Neuronal stem cell (in vitro differentiated cells): ENCODE measurements at places on chromosomes 4 and X.
A peak's percentile ranks its signal among the peaks of the same experiment; 100 is the strongest.

- peaks cover 2% of the 10 kb centered on the region for H3K27me3 ChIP-seq
- H3K36me3 ChIP-seq, result no peaks in the 10 kb centered on the region
- H3K27ac ChIP-seq, result no peak overlapping the region
- no peak for DNase-seq
These were observed 178.7 kb downstream of the SLIT2 start for GRCh38 chr4:20430259-20430941.

DNA sequence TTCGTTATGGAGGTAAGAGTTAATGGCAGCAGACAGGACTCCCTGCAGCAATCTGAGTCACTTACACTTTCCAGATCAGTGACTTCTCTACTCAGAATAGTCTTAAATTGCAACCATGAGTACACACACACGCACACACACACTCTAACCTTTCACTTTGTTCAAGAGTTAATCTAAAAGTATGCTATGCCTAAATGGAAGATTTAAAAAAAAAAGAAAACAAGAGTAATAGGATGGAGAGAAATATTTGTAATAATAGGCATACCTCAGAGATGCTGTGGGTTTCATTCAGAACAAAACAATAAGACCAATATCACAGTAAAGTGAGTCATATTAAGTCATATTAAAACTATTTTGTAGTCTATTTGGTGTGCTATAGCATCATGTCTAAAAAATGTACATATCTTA, 969.1 kb upstream of the PCDH10 start:
- no peaks in the 10 kb centered on the region for H3K4me1 ChIP-seq
- no peak overlapping the region for H3K4me3 ChIP-seq
- H3K36me3 ChIP-seq, result no peaks in the 10 kb centered on the region

DNA sequence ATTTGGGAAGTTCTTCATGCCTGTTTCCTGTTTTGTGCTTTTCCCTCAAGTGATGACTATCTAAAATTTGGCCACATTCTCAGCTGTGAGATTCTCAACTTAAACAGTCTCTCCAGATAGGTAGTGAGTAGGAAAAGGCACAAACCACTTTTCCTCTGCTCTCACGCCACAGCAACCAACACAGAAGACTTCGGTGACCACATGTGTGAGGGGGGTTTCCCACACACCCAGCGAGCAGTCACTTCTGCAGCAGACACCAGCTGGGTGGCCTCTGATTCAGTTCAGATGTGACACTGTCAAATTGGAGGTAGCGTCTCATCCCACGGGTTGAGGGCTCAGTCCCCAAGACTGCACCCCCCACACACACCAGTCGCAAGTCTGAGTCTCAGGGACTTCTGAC, 25.1 kb upstream of the CLDN34 start:
- H3K27ac ChIP-seq, result no peak overlapping the region
- H3K4me3 ChIP-seq, result no peak overlapping the region
- no peak for DNase-seq
- H3K4me1 ChIP-seq, result no peaks in the 10 kb centered on the region
- H3K36me3 ChIP-seq, result peaks cover 92% of the 10 kb centered on the region

- H3K4me1 ChIP-seq, result peaks cover 10% of the 10 kb centered on the region
- no peak overlapping the region for H3K27ac ChIP-seq
- peaks cover 59% of the 10 kb centered on the region for H3K36me3 ChIP-seq
- DNase-seq, result no peak
These were observed 30.4 kb downstream of the FAT1 start for GRCh38 chr4:186693159-186693815.

DNA sequence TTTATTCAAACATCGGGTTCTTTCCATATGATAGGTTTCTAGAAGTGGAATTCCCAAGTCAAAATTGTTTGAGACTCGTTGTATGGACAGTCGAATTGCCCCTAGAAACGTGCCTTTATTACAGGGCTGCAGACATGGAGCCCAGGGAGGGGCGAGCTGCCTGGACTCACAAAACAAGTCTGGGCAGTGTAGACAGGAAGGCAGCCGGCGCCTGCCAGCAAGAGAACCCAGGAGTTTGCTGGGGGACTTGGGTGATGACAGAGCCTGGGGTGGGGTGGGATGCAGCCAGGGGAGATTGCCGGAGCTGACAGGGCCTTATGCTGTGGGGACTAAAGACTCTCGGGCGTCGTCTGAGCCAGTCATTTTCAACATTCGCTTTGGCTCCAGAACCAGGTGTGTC, 107.4 kb upstream of the MSX1 start:
- H3K4me3 ChIP-seq, result no peak overlapping the region
- DNase-seq, result no peak
- H3K27ac ChIP-seq, result no peak overlapping the region
- no peaks in the 10 kb centered on the region for H3K4me1 ChIP-seq

DNA sequence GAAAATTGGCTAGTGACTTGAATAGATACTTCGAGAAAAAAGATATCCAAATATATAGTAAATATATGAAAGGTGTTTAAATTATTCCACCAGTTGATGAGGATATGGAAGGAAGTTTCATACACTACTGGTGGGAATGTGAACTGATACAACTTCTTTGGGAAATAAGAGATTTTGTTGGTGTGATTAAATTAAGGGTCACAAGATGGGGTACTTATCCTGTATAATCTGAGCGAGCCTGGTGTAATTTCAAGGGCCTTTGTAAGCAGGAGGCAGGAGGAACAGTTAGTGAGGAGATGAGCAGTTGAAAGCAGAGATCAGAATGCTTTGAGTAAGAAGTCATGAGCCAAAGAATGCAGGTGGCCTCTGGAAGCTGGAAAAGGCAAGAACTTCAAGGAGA, 192.2 kb downstream of the KCTD8 start:
- H3K36me3 ChIP-seq, result no peaks in the 10 kb centered on the region
- no peak overlapping the region for H3K4me3 ChIP-seq
- no peaks in the 10 kb centered on the region for H3K27me3 ChIP-seq
- DNase-seq, result peak; percentile 15
- no peaks in the 10 kb centered on the region for H3K4me1 ChIP-seq

DNA sequence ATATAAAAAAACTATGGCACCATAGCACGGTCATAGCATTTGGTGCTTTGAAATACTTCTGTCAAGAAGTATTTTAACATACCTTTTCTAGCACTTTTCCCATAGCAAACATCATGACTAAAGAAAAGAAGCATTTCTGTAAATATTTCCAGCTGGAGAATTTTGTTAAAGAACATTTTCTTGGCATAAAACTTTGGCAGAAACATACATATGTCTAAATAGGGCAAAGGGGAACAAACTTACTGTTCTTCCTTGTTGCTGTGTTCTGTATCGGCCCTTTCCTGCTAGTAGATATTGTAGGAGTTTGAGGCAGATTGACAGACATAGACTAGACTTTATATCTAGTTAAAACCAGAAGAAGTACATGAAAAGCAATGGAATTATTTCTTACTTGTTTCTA, 2368.5 kb downstream of the PCDH7 start:
- DNase-seq, result no peak
- no peaks in the 10 kb centered on the region for H3K27me3 ChIP-seq
- H3K36me3 ChIP-seq, result no peaks in the 10 kb centered on the region
- H3K4me3 ChIP-seq, result no peak overlapping the region
- no peaks in the 10 kb centered on the region for H3K4me1 ChIP-seq

- no peak overlapping the region for H3K4me3 ChIP-seq
- no peak overlapping the region for H3K27ac ChIP-seq
- no peak for DNase-seq
- no peaks in the 10 kb centered on the region for H3K4me1 ChIP-seq
These were observed 43.5 kb downstream of the SRPX2 start for GRCh38 chrX:100687546-100687945.

DNA sequence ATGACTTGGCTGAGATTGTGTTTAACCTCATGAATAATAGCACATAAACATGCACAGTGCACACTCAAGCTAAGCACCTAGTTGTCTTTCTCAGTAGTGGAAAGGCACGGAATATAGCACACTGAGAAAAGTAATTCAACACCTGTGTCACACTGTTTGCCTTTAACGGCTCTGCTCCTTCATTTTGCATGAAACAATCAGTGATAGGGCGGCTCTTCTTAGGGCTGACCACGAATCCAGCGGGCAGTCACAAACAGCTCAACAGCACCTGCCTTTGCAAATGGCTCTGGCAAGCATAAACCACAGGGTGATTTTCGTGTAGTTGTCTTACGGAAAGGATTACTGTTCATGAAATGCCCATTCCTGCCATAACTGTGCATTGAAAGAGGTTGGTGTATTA, 954.0 kb upstream of the TENM3 start:
- no peak overlapping the region for H3K4me3 ChIP-seq
- H3K36me3 ChIP-seq, result no peaks in the 10 kb centered on the region

GRCh38 chrX:48541140-48541814, 1.8 kb downstream of the TBC1D25 start:
- H3K36me3 ChIP-seq, result peaks cover 20% of the 10 kb centered on the region
- no peaks in the 10 kb centered on the region for H3K27me3 ChIP-seq
- DNase-seq, result no peak
- no peak overlapping the region for H3K4me3 ChIP-seq

DNA sequence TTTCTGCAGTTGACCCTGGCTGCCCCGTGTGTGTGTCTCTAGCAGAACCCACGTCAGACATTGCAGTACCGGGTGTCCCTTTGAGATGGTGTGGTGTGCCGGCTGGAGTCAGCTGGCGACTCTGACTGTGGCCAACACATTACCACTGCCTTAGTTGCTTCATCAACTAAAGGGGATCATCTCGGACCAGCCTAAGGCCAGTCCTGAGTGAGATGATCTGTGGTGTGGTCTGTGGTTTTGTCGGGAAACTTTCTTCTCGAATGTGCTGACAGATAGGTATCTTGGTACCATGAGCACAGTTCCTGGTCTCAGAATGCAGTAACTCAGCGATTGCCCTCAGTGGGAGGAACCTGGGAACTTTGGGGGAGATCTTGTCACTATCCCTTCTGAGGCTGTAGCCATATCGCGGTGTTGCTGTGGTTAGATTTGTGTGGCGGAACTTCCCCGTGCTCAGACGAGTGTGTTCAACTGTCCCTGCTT, 15.8 kb downstream of the TBC1D14 start:
- peaks cover 15% of the 10 kb centered on the region for H3K36me3 ChIP-seq
- H3K4me1 ChIP-seq, result peaks cover 13% of the 10 kb centered on the region
- no peak overlapping the region for H3K27ac ChIP-seq
- H3K27me3 ChIP-seq, result no peaks in the 10 kb centered on the region

DNA sequence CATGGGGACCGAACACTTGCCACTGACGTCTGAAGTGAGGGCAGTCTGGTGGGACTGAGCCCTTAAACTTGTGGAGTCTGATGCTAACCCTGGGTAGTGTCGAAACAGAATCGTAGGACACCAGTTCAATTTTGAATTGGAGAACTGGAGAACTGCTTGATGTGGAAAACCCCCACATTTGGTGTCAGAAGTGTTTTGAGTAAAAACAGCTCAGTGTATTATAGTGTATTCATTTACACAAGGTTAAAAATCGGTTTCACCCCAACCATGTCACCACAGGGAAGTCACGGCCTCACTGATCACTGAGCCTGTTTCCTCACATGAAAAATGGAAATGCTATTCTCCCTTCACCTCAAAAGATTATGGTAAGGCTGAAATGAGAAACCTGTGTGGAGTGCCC, 21.9 kb downstream of the PIN4 start:
- H3K4me3 ChIP-seq, result no peak overlapping the region
- H3K4me1 ChIP-seq, result no peaks in the 10 kb centered on the region
- H3K36me3 ChIP-seq, result peaks cover 75% of the 10 kb centered on the region
- DNase-seq, result no peak
- no peak overlapping the region for H3K27ac ChIP-seq
- no peaks in the 10 kb centered on the region for H3K27me3 ChIP-seq

DNA sequence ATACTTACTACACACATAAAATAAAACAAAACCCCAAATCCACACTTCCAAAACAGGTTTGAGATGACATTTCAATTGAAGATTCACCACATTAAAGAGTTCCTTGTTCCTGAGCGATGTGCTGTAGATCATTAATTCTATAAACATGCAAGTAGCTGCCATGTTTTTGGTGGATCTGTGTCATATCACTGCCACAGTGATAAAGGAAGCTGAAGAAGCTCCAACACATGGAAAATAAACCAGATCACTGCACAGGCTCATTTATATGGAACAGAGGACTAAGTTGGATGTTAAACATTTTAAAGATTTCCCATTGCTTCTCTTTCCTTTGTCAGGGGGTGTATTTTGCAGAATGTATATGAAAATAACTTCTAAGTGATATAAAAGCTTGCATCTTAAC, 2.8 kb upstream of the RBM46 start:
- DNase-seq, result no peak
- H3K27me3 ChIP-seq, result no peaks in the 10 kb centered on the region
- H3K4me1 ChIP-seq, result no peaks in the 10 kb centered on the region
- no peak overlapping the region for H3K4me3 ChIP-seq

GRCh38 chrX:37603938-37604409, 32.5 kb downstream of the LANCL3 start:
- DNase-seq, result no peak
- H3K4me1 ChIP-seq, result no peaks in the 10 kb centered on the region
- no peak overlapping the region for H3K4me3 ChIP-seq
- H3K27ac ChIP-seq, result no peak overlapping the region

- H3K36me3 ChIP-seq, result no peaks in the 10 kb centered on the region
- no peaks in the 10 kb centered on the region for H3K27me3 ChIP-seq
- H3K4me1 ChIP-seq, result peaks cover 6% of the 10 kb centered on the region
These were observed at the start of gene TTC29 for GRCh38 chr4:146945556-146946374. TSS of gene TTC29 (minus strand) at chr4:146945864. CDS start at chr4:146939895, 5,969 bp downstream.

DNA sequence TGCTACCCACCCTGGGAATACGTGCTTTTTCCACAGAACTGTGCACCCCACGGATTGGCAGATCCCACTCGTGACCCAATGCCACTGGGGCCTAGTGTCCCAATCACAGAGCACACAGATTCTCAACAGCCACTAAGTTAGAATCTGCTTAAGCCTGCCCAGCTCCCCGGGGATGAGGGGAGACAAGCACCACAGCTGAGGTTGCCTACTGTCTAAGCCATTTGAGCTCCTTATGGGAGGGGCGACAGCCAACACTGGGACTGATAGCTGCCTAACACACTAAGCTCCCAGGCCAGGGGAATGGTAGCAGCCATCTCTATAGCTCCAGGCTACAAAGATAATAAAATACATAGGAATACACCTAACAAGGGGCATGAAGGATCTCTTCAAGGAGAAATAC, 93.5 kb upstream of the GUCY1A1 start:
- H3K27ac ChIP-seq, result no peak overlapping the region
- H3K36me3 ChIP-seq, result no peaks in the 10 kb centered on the region
- peaks cover 6% of the 10 kb centered on the region for H3K4me1 ChIP-seq
- H3K4me3 ChIP-seq, result no peak overlapping the region

GRCh38 chr4:52861171-52861823, 820 bp upstream of the RASL11B start:
- H3K4me1 ChIP-seq, result peaks cover 12% of the 10 kb centered on the region
- H3K27me3 ChIP-seq, result no peaks in the 10 kb centered on the region
- DNase-seq, result no peak
- H3K4me3 ChIP-seq, result peak overlapping the region; percentile 76
- H3K27ac ChIP-seq, result no peak overlapping the region
- peaks cover 12% of the 10 kb centered on the region for H3K36me3 ChIP-seq
